ENCODE measurements at places on chromosomes 13 and 19.

GRCh38 chr13:99976575-99976974 is 5.0 kb upstream of the ZIC5 start:
- DNase-seq = no peak

DNA sequence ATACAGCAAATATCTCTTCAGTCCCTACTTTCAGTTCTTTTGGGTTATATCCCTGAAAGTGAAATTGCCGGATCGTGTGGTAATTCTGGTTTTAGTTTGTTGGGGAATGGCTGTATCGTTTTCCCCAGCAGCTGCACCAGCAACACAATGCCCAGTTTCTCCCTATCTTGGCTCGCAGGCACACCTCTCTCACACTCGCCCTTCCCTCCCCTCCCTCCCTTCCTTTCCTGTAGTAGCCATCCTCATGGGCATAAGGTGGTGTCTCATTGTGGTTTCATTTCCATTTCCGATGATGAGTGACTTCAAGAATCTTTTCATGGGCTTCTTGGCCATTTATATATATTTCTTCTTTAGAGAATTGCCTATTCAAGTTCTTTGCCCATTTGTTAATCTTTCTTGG is 8.6 kb upstream of the GPR18 start:
- no peak for DNase-seq

DNA sequence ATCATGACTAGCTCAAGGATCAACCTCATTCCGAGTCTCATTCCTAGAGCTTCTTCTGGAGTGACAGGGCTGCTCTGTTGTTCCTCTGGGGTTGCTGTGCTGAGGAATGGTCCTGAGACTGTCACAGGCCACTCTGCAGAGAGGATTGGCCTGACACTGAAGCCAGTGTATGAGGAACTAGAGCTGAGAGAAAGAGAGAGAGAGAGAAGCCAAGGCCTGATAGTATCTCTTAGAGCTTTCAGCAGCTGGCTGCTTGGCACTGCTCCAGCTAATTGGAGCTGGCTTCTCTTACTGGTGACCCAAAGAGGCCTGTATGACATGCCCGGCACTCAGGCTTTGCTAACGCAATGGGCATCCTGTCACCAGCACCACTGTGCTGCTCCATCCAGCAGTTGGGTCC is 73.4 kb upstream of the FLT1 start:
- DNase-seq = no peak

DNA sequence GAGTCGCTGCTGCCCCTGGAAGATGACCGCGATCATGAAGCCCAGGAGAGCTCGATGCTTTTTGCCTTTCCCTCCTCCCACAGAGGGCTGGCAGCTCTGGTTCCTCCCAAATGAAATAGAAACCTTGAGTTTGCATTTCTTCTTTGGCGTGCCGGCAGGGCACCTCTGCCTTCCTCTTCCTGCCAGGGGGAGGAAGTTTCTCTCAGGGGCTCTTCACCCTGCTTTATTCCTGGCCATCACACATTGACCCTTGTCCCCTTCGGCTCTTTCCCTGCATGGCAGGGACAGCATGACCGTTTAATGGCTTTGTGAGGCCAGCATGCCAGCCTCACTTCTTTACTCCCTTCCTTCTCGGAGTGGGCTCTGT is 47.9 kb downstream of the ACTN4 start:
- DNase-seq = no peak

DNA sequence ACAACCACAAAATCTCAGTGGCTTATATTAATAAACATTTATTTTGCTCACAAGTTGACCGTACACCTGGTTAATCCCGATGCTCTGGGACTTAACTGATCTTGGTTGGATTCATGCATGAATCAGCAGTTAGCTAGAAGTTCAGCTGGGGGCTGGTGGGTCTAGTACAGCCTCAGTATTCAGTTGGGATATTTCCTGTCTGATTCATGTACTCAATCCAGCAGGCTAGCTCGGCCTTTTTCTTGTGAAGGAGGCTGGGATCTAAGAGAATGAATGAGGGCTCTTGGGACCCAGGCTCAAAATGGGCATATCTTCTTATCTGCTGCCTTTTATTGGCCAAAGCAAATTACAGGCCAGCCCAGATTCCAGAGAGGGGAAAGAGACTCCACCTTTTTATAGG is 178.8 kb downstream of the KCTD12 start:
- DNase-seq = no peak

DNA sequence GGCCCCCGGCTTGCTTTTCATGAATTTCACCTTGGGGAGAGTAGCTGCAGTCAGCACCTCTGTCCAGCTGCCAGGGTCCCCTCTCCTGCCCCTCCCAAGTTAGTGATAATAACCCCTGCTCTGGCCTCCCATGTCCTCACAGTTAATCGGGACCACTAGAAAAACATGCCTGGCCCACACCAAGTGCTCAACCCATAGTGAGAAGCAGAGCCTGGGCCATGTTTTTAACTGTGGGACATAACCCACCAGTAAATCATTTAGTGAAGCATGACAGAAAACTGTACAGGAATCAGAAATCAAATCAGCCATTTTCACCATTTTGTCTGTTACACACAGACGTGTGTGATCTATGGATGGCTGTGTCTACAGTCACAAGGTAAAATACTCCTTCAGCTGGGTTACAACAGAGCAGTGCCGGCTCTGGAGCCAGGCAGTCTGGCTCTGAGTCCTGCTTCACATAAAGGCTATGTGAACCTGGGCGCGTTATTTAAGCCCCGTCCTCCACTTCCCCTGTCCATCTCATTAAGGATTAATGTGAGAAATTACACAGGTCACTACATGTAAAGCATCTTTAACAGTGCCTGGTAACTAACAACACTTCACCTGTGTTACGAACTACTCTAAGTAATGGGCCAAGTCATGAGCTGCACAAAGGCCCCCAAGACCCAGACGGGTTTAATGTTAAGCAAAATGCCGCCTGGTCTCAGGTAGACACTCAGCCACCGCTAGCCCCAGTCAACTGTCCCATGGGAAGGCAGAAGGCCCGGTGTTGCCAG is 7.6 kb upstream of the ECH1 start:
- no peak for DNase-seq

Measured in stimulated activated CD8-positive, alpha-beta memory T cell treated with anti-CD3 and anti-CD28 coated beads, Interleukin-7, amount 100 ng/mL, for 48 hours (primary cell).